Activated effector memory CD4-positive, alpha-beta T cell treated with anti-CD3 and anti-CD28 coated beads, Interleukin-2, amount 50 U/mL, for 16 hours (primary cell): ENCODE measurements at places on chromosomes 5 and 9.

- no peak for DNase-seq
Measured at GRCh38 chr5:137856201-137856600, 11.5 kb upstream of the MYOT start.

DNA sequence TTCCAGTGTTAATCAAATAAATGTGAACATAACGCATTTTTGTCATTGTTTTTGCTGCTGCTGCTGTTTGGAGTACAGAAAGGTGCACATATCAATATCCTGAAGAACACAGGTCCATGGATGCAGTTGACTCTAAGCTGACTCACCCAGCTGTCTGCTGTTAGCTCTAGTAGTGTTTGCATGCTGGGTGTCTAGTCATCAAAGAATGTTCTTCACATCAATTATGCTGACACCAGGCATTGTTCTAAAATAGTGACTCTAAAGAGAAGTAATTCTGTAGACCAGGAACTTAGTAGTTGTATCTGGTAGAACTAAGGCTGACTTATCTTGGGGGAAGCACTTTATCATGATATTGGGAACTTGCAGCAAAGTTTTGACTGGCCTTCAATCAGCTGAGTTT is 55.7 kb upstream of the DPYSL3 start:
- DNase-seq: no peak

DNA sequence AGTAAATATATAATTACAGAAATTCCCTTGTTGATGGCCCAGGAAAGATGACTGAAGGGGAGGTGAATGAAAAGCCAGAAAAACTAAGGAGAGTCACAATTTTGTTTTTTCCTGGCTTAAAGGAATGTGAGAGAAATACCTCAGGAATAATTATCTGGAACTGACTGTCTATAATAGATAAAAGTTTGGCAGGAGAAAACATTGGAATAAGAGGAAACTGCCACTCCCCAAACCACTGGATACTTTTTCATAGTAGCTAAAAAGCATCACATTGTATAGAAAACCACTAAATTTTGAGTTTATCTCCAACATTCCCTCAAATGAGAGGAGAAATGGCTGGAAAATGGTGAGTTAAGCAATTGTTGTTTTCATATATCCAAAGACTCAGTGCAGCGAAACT is 326.0 kb downstream of the NPR3 start:
- DNase-seq: no peak

DNA sequence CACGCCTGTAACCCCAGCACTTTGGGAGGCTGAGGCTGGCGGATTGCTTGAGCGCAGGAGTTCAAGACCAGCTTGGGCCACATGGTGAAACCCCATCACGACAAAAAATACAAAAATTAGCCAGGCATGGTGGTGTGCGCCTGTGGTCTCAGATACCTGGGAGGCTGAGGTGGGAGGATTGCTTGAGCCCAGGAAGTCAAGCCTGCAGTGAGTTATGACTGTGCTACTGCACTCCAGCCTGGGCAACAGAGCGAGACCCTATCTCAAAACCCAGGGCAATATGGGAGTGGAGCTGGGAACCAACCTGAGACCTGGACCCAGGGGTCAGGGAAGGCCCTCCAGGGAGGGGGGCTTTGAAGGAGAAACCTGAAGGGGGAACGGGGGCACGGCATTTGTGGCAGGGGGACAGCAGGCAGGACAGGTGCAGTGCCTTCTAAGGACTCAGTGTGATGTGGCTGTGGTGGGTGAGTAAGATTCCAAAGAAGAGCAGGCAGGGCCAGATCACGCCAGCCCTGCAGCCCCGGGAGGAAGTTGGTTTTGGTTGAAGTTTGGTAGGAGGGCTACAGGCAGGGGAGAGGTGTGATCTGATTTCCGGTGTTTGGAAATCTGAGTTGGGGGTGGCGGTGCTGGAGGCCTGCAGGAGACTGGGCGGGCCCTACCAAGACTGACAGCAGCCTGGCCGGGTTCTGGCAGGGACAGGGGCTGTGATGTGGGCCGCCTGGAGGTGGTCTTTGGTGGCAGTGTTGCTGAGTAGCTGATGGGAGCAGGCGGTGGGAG is 46.2 kb downstream of the NTNG2 start:
- DNase-seq: no peak

DNA sequence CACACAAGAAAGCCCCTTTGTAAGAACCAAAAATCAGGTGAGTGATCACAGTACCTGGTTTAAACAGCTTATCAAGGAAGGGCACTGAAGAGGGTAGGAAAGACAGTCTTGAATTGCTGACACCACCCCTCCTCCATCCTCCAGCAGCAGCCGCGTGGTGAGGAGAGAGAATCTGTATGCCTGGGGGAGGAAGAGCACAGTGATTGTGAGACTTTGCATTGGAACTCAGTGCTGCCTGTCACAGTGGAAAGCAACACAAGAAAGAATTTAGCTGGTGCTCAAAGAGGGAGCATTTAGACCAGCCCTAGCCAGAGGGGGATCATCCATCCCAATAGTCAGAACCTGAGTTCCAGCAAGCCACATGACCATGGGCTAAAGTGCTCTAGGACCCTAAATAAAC is 11.6 kb upstream of the STX17 start:
- DNase-seq: no peak

DNA sequence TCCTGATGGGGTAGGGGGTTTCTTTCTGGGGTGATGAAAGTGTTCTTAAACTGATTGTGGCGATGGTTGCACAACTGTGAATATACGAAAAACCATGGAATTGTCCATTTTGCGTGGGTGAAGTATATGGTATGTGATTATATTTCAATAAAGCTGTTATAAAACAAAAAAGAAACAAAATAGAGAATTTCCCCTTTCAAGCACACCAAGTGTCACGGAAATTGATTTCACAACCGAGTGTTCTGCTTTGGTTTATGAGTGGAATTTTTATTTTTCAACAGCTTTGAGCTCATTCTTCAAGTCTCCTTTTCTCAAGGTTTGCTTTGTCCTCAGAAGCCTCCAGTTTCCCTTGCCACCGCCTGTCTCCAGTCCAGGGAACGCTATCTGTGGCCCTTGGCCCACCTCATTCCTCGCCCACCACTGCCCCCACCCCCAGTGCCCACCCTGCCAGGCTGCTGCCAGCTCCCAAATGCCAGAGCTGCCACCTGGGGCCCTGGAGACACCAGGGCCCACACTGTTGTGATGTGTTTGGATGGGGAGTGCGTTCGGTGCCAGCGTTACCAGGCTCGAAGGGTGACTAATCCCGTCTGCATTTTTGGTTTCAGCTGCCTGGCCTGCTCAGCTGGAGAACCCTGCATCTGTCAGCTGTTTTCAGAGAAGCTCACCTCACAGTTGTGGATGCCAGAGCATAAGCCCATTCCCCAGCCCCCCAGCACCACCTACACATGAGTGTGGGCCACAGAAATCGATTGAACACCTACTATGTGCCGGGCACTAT is 30.4 kb downstream of the DUSP1 start:
- no peak for DNase-seq
